ENCODE measurements at places on chromosomes 11 and 22.

DNA sequence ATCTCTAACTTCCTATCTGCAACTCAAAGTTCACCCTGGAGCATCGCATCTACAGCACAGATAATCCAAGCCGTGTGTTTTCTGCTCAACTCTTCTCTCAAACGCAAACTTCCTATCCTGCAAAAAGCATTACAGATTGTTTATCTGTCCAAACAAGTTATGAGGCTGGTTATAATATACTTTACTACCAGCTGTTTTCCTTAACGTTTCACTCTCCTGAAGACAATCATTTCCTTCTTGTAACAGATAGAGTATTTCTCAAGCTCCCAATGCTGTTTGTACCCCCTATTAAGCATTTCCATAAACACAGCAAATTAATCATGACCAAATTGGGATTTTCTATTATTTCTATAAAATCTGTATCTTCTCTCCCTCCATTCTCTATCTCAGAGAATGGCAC is 84.7 kb downstream of the SBF2 start:
- DNase-seq, result no peak

DNA sequence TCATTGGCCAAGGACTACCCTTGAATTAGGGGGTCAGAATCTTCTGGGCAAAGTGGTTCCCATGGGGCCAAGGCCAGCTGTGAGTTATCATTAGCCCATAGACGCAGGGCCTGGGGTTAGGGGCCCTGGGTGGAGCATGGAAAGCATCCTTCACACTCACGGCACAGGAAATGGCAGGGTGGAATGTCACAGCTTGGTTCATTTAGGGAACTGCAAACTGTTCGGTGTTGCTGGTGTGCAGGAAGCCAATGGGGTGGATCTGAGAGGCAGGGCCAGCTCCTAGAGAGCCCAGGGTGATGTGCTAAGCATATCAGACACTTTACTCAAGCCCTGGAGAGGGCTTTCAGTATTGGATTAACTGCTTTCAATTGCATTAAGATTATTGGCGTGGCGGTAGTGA is 42.9 kb downstream of the TECTA start:
- no peak for DNase-seq

DNA sequence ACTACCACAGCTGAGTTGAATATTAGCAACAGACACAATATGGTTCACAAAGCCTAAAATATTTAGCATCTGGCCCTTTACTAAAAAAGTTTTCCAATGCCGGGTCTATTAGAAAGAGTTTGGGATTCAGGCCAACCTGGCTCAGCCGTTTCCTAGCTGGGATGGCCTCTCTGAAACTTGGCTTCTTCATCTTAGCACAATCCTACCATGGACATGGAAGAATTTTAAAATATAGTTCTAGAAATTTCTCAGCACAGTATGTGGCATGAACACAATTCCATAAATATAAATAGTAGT is 103.8 kb downstream of the RRAS2 start:
- no peak for DNase-seq

DNA sequence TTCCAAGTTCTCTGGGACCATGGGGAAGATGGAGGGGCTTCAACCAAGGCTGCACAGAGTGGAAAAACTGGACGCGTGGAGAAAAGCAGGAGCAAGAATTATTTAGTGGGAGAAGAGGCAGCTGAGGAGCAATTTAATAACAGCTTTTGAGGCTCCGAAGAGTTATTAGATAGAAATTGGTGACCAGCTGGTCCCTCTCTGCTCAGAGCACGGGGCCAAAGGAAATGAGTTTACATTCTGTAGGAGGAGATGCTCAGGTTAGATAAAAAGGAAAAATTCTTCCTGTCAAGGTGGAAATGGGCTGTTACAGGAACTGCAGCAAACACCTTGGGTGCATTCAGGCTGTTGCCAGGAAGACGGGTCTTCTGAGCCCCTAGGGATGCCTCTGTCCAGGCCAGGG is 47.0 kb upstream of the GALNT18 start:
- no peak for DNase-seq

- DNase-seq, result no peak
Measured at GRCh38 chr22:48748860-48749554, 1078.7 kb downstream of the BRD1 start.

DNA sequence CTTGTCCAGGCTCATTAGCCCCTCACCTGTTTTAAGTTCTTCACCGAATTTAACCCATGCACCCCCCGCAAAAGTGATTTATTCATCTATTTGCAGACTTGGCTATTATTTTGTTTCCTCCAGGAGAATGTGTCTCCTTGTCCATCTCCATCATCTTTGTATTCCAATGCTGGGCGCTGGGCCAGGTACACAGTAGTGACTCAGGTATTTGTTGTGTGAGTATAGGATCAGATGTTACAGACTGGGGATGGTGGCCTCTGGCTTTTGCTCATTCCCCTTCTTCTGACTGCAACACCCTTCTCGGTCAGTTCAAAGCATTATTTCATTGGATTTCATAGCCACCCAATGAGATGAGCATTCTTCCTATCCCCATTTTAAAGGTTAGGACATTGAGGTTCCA is 408.2 kb downstream of the MN1 start:
- no peak for DNase-seq

- DNase-seq, result no peak
Measured at GRCh38 chr11:104699981-104700380, 198.3 kb downstream of the CASP12 start.
